ENCODE measurements at places on chromosomes 12 and 14.

DNA sequence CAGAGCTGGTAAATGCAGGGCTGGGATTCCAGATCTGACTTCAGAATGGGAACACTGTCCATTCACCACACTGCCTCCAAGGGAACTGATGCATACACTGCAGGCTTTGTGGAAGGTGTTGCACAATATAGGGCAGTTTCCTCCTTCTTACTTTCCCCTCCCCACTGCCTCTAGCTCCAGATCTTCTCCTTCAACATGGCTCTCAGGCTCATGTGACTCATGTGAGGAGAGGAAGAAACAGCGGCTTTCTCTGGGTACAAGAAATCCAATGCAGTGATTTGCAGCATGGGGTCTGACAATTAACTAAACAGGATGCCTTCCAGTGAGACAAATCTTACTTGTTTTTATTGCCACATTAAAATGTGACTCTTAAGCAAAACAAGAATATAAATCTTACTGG lies 447.6 kb upstream of the CCDC196 start:
- no peak for DNase-seq

DNA sequence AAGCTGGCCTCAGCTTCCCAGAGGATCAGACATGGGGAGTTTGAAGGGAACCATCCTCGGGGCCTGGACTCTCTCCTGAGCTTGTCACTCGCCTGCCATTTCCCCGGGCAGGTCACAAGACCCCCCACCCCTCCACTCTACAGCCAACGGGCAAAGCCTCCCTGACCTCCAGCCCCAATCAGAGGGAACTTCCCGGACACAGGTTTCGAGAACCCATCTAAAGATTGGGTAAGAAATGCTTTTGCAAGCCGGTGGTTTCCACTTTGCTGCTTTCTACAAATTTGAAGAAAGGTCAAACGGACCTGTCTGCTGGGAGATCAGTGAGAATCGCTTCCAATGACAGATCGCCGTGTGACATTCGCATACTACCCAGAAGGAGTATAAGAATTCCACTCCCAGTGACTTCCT lies 89.6 kb downstream of the SCARB1 start:
- DNase-seq = no peak

GRCh38 chr14:47674543-47675465 lies 601 bp downstream of the MDGA2 start:
- DNase-seq = no peak

DNA sequence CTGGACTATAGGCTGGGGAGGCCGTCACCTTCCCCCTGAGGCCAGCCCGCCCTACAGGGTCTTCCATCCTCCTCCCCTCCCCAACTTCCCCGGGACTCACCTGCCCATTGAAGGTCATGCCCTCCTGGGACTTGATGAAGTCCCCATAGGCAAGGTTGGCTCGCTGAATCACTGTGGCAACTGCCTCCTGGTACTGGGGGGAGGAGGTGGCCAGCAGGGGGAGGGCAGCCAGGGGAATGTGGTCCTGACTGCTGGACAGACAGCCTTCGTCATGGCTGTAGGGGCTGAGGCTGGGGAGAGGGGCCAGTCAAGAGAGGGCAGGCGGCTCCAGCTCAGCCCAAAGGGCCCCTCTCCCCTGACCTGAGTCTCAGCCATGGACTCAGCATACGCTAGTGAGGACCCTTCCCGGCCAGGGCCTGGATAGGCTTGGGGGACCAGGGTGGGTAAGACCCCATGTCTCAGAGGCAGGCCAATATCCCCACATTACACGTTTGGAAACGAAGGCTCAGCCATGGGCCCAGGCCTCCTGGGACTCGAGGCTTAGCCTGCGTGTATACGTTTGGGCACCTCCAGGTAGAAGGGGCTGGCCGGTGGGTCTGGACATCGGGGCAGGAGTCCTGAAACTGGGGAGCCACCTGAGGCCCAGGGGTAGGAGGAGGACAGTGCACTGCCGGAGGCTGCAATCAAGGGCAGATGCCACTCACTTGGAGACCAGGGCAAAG lies 16.3 kb downstream of the ARL6IP4 start:
- no peak for DNase-seq

- no peak for DNase-seq
Measured at GRCh38 chr14:41642367-41642766, 35.7 kb downstream of the LRFN5 start.

GRCh38 chr14:104289507-104289906 lies 151.1 kb downstream of the KIF26A start:
- no peak for DNase-seq

DNA sequence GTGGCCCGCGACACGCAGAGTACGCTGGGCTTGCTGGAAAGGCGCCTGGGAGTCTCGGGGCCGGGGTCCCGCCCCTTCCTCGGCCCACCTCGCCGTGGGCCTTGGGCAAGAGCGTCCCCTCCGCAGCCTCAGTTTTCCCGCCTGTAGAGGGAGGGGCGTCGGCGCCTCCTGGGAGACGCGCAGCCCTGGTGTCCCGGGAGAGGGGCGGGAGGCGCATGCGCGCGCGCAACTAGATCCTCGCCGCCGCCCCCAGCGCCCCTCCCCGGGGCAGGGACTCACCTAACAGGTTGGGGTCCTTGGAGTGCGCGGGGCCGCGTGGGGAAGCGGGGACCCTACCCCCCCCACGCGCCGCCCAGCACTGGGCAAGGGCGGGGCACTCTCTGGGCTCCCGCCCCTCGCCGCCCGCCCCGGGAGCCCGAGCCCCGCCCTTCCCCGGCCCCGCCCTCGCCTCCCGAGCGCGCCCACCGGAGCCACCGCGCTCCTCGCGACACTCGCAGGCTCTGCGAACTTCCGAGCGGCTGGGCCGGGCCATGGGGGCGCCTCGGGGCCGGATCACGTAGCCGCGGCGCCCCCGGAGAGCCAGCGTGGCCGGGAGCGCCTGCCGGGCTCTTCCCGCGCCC lies at the start of gene KIF26A:
Gene KIF26A, plus strand, starts transcription at position 490 of the 620 bp plus-strand sequence. CDS start 136 bp downstream, outside the sequence.
- DNase-seq = no peak

DNA sequence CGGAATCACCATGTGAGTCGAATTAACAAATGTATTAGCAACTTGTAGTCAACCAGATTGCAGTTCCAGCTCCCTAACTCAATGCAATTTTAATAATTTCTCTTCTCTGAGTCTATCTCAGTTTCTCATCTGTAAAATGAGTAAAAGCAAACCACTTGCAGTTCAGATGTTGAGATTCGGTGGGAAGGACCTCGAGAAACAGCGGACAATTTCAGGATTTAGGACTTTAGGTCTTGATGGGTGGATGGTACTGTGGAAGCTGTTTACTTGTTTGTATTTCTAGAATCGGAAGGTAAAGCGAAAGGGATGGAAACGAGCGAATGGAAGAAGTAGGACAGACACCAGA lies 510 bp upstream of the TTC8 start:
- no peak for DNase-seq

Data from anterior cingulate cortex (tissue), 58 donors.